ENCODE measurements at places on chromosomes 5 and 9.

GRCh38 chr9:137639303-137640051, 20.7 kb downstream of the EHMT1 start:
- DNase-seq: no peak

DNA sequence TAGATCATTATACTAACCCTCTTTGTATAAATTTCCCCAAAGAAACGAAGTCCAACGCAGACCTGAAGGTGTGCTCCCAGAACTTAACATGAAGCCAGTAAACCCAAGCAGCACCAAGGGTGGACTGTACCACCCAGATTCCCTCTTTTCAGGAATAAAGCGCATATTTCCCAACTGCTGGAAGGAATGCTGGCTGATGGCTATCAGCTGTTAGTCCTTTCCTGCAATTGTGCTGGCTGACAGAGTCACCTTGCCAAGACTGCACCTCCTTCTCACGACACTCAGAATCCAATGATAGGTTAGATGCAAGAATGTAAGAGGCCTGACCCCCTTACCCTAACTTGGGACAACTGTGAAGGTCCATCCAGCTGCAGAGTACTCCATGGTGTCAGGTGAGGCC, 93.9 kb downstream of the MAPKAP1 start:
- no peak for DNase-seq

- DNase-seq: no peak
Observed at GRCh38 chr9:131875828-131876485, 136.1 kb upstream of the RAPGEF1 start.

GRCh38 chr9:135334953-135335460, 144.6 kb upstream of the PPP1R26 start:
- no peak for DNase-seq

- no peak for DNase-seq
Observed at GRCh38 chr5:1016476-1016875, 7.9 kb downstream of the NKD2 start.

DNA sequence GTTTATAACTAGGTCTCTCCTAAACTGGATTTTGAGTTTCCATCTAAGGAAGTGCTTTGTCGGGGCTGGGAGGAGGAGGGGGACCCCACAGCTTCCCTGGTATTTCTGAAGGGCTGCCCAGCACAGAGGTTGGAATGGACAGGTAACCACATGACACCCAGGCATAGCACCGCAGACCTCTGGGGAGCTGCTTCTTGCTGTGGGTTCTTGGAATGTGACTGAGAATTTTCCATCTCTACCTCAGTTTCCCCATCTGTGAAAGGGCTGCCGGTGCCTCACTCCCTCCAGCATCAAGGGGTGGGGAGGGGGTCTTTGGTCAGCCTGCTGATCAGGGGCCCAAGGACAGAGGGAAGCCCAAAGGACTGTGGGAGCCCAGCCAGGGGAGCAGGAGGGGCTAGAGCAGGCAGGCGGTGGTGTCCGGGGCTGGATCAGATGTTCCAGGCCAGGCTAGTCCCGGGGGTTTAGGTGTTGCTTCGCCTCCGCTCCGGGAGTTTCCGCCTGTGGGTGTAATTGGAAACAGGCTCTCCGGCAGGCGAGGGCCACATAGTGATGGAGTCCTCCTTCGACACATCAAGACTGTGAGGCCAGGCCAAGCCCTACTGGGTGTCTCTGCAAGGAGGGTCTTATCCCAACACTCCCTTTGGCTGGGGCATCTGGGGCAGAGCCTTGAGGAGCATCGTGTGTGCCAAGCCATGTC, 3.3 kb downstream of the OLFML2A start:
- no peak for DNase-seq

GRCh38 chr5:128632264-128632663, 94.2 kb upstream of the FBN2 start:
- no peak for DNase-seq

- DNase-seq: no peak
Observed at GRCh38 chr9:115042781-115043509, 75.0 kb downstream of the TNC start.

- no peak for DNase-seq
Observed at GRCh38 chr5:122154910-122155309, 25.6 kb downstream of the ZNF474 start.

GRCh38 chr9:132857616-132858342, 20.3 kb downstream of the AK8 start:
- no peak for DNase-seq

GRCh38 chr9:132647355-132647754, 22.4 kb downstream of the DDX31 start:
- no peak for DNase-seq

- no peak for DNase-seq
Observed at GRCh38 chr5:152547202-152547601, 142.1 kb upstream of the NMUR2 start.

DNA sequence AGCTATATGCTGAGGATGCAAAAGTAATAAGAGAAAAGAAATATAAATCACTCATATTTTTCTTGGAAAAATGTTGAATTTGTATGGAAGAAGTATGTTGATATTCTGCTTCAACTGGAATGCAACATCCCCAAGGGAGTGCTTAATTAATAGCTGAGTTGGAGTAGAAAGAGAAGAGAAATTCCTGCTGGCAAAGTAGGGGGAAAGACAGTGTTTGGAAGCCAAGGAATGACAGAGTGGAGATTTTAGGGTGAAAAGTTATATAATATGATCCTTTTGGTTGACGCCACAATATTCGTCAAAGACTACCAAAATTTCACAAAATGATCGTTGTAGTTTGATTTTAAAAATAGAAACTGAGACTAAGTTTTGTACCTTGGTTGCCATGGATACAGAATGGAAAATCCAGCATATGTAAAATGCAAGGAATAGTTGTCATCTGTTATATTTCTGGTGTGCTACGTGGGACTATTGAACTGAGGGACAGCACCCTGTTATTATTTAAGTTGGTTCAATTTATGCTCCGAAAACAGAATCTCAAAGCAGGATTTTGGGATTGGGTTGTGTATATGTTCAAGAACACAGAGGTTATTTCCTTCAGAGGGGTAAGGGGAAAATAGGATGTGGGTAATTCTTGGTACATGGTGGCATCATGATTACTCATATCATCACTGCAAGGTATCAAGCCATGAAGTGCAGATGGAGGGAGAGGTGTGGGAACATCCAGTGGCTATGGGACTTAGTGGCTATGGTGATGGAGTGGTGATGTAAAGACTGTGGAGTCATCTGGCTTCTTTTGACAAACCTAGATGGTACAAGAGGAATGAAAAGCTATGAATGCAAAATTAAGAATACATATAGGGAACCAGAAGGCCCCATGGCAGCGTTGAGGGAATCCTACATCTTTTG, 61.0 kb downstream of the SUB1 start:
- DNase-seq: no peak

- no peak for DNase-seq
Observed at GRCh38 chr5:67156976-67157583, 39.5 kb downstream of the CD180 start.

Measured in stimulated activated CD8-positive, alpha-beta memory T cell treated with anti-CD3 and anti-CD28 coated beads, Interleukin-4, amount 100 ng/mL, for 1 hour (primary cell).